ENCODE measurements at places on chromosomes 13 and 19. TPM values are rescaled to one million over a fixed set of nuclear protein-coding genes. Genes with fewer than 3 reads are reported as not detected.

The ZNF524 gene
- 20.6 TPM for total RNA-seq

The F10 gene
- not detected for total RNA-seq

The KASH5 gene
- not detected for total RNA-seq

The ZNF324 gene
- 9.2 TPM for total RNA-seq

The CCL25 gene
- not detected for total RNA-seq

The MBD3L3 gene
- not detected for total RNA-seq

The EDNRB gene
- not detected for total RNA-seq

The ZNF541 gene
- total RNA-seq: not detected

The LILRA6 gene
- total RNA-seq: 0.06 TPM

The VSTM1 gene
- total RNA-seq: 0.50 TPM

The PGLYRP2 gene
- not detected for total RNA-seq

The TPTE2 gene
- total RNA-seq: not detected

The FBXO17 gene
- 66.9 TPM for total RNA-seq

The NLRP9 gene
- not detected for total RNA-seq

The COL4A2 gene
- 137 TPM for total RNA-seq

The OVOL3 gene
- 0.15 TPM for total RNA-seq

The SYDE1 gene
- 17.2 TPM for total RNA-seq

The GRIK5 gene
- 0.72 TPM for total RNA-seq

The TDRD3 gene
- total RNA-seq: 5.3 TPM

The SWSAP1 gene
- 2.4 TPM for total RNA-seq

The BRD4 gene
- total RNA-seq: 25.6 TPM

The LYPD3 gene
- total RNA-seq: 0.45 TPM

The MTRF1 gene
- total RNA-seq: 5.9 TPM

The MUC16 gene
- total RNA-seq: 0.07 TPM

The PTPRH gene
- total RNA-seq: 5.3 TPM

The ERCC2 gene
- total RNA-seq: 11.7 TPM

The SELENOV gene
- not detected for total RNA-seq

The CEACAM21 gene
- total RNA-seq: not detected

The TMEM190 gene
- 2.6 TPM for total RNA-seq

The OR7A5 gene
- total RNA-seq: not detected

The POU2F2 gene
- total RNA-seq: 0.47 TPM

The PLEKHF1 gene
- 11.4 TPM for total RNA-seq

The EFNB2 gene
- 3.0 TPM for total RNA-seq

The PTH2 gene
- total RNA-seq: not detected

The CACNG6 gene
- 13.8 TPM for total RNA-seq

The CEACAM7 gene
- total RNA-seq: not detected

The ZSCAN4 gene
- not detected for total RNA-seq

The CAB39L gene
- 1.7 TPM for total RNA-seq

The RDH8 gene
- 0.22 TPM for total RNA-seq

The ABCA7 gene
- total RNA-seq: 9.7 TPM

The PTPRS gene
- total RNA-seq: 27.0 TPM

The GARIN5A gene
- 2.3 TPM for total RNA-seq

The PEPD gene
- total RNA-seq: 123 TPM

The SOX21 gene
- 1.1 TPM for total RNA-seq

The RNF6 gene
- total RNA-seq: 26.2 TPM

The SULT2A1 gene
- not detected for total RNA-seq

The ZSCAN5B gene
- total RNA-seq: not detected

The BSPH1 gene
- total RNA-seq: not detected

The PNMA8B gene
- not detected for total RNA-seq

The TTC9B gene
- total RNA-seq: 1.1 TPM

The FKBP8 gene
- 162 TPM for total RNA-seq

The NCR1 gene
- not detected for total RNA-seq

The KLHL1 gene
- not detected for total RNA-seq

The ZNF331 gene
- total RNA-seq: 13.2 TPM

The CPB2 gene
- total RNA-seq: not detected

The CDC37 gene
- 201 TPM for total RNA-seq

The SIGLEC10 gene
- not detected for total RNA-seq

The SIGLEC14 gene
- 0.12 TPM for total RNA-seq

The TEAD2 gene
- 17.9 TPM for total RNA-seq

All from A549 treated with CORT108297 at 1 μM for 4 hours (cell line).